Urinary bladder (tissue), 4 donors: ENCODE measurements at places on chromosomes 16 and 17. TPM values are rescaled to one million over a fixed set of nuclear protein-coding genes. Genes with fewer than 3 reads are reported as not detected.

ZNF287 gene
- total RNA-seq = 18.2 TPM

DNA sequence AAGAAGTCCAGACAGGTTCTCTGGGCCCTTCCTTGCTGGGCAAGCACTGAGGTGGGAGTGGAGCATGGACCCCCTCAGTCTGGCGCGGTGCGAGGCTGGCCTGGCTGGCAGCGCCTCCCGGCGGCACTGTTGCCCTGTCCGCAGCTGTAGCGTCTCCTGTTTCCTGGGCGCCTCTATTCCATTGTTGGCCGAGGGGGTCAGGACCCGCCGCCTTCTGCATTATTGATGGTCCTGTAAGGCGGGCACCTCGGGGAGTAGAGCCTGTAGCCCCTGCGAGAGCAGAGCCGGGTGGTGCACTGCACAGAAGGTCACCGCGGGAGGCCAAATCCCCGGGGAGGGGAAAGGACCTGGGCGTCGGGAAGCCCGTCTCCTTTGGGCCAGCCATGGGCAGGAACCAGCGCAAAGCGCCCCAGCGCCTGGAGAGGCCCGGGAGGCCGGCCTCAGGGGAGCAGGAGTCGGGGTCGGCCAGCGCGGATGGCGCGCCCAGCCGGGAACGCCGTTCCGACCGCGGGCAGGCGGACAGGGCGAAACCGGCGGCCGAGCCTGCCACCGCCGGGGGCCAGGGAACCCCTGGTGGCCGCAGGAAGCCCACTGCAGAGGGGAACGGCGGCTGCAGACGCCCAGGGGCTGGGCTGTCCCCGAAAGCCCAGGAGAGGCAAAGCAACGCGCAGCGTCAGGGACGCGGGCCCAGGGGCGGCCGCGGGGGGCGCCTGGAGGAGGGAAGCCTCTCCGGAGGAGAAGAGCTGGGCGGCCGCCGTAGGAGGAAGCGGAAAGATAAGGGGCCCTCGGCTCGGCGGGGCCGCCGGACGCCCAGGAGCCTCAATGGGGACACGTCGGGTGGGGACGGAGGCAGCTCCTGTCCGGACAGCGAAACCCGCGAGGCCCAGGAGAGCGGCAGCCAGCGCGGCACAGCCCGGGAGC, at the start of gene MYO15B:
Gene MYO15B (plus strand): TSS at position 126 of the 921 bp plus-strand sequence. CDS start 258 bp downstream, at position 384.
- DNase-seq = no peak

HS3ST2 gene
- 0.16 TPM for total RNA-seq

ASGR1 gene
- total RNA-seq = 1.7 TPM

GRCh38 chr17:62629556-62630364, 2.3 kb downstream of the MRC2 start:
- DNase-seq = no peak

DNA sequence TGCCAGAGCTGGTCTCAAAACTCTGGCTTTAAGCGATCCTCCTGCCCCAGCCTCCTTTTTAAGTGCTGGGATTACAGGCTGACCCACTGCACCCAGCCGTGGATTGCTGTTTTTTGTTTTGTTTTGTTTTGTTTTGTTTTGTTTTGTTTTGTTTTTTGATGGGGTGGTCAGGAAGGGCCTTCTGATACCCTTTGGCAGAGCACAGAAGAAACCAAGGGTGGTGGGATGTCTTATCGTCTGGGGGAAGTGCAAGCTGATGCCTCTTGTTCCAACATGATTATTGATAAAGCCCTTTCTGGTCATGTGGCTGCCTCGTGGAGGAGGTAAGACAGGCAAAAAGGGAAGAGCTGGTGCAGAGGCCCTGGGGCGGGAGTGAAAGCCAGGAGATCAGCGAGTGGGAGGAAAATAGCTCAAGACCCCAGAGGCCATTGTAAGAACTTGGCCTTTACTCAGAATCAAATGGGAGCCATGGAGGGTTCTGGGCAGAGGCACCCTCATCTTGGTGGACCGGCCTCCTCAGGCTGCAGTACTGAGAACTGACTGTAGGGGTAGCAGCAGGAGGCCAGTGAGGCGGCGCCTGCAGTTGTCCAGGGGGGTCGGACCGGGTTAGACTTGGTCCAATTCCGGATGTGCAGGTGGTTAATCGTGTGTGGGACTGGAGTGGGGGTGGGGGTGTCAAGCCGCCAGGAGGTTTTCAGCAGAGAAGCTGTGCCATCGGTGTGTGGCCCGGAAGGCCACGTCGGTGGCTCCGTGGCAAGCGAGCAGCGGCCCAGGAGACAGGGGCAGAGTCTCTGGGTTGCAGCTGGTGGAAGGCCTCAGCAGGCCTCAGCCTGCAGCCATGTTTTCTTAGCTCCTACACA, 84.4 kb upstream of the GSE1 start:
- no peak for DNase-seq

DNA sequence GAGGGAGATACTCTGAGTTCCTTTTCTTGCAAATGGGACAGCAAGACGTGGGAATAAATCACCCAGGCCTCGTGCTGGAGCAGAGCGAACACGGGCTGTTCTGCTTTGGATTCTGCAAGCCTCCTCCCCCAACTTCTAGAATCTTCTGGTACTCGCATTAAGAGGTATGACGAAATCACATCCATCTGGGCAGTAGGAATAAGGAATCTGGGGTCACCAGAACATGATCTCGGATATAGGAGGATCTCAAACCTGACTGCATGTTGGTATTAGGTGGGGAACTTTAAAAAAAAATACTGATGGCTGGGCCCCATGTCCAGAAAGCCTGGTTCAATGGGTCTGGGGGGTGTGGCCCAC, 49.8 kb upstream of the USP7 start:
- no peak for DNase-seq

DNA sequence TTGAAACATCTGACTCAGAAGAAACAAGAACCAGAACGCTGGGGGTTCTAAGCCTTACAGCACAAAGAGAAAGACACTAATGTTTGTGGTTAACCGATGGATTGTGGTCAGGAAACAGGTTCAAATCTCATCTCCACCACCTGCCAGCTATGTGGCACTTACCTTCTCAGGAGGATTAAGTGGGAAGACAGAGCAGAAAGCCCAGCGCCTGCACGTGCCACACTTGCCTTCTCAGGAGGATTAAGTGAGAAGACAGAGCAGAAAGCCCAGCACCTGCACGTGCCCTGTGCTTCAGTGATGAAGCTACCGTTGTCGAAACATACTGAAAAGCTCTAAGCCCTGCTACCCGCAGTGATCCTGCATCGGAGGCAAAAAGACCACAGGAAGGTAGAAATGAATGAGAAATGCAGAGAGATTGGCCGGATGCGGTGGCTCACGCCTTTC, 90.6 kb downstream of the NXN start:
- no peak for DNase-seq

GRCh38 chr16:77885571-77886295, 97.4 kb downstream of the VAT1L start:
- DNase-seq = no peak

PRDM7 gene
- total RNA-seq = not detected

- no peak for DNase-seq
These were observed 224.3 kb upstream of the EEF2KMT start for GRCh38 chr16:5321930-5322329.

SALL1 gene
- total RNA-seq = 1.0 TPM

GRCh38 chr16:49419862-49420261, 46.3 kb downstream of the C16orf78 start:
- no peak for DNase-seq

FXR2 gene
- total RNA-seq = 26.2 TPM

DNA sequence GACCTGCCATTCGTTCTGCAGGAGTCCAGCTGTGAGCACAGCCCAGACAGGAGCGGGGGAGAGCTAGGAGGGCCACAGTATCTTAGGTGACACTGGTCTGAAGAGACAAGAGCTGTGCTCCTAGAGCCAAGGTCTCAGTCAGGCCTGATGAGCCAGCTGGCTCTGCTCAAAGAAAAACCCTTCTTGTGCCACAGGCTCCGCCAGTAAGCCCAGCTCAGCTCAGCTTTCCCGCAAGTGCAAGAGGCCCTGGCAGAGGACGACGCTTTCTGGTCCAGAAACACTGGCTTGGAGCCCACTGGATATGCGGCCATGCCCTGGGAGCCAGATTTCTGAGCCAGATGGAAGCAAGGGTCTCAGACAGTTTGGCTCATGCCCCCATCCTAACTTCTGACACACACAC, 23.9 kb downstream of the PEMT start:
- no peak for DNase-seq

FBXW10B gene
- total RNA-seq = 1.7 TPM

DNA sequence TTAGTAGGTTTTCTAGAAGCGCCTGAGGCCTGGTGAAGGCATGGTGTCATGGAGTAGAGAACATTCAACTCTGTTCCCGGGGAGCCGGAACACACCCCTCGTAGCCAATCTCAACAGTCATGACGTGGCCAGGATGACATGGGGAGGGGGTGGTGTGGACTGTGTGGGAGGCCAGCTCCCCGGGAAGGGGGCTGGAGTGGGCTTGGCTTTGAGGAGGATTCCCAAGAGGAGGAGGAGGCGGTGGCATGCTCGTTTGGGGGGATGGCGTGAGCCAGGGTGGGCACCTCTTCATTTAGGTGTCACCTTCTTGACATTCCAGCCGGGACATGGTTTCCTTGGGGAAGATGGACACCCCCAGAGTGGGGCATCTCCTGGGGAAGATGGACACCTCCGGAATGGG, 257.5 kb downstream of the SEC14L1 start:
- DNase-seq = no peak

PROCA1 gene
- total RNA-seq = 1.7 TPM

C17orf100 gene
- 1.2 TPM for total RNA-seq

GRCh38 chr17:61469949-61470348, 17.7 kb downstream of the TBX4 start:
- DNase-seq = no peak

- DNase-seq = no peak
These were observed 33.2 kb downstream of the ADGRG5 start for GRCh38 chr16:57575468-57576277.

GRCh38 chr16:67287960-67288359, 8.6 kb downstream of the PLEKHG4 start:
- no peak for DNase-seq

- DNase-seq = no peak
These were observed 99.4 kb downstream of the OR1D5 start for GRCh38 chr17:2964028-2964356.

DNA sequence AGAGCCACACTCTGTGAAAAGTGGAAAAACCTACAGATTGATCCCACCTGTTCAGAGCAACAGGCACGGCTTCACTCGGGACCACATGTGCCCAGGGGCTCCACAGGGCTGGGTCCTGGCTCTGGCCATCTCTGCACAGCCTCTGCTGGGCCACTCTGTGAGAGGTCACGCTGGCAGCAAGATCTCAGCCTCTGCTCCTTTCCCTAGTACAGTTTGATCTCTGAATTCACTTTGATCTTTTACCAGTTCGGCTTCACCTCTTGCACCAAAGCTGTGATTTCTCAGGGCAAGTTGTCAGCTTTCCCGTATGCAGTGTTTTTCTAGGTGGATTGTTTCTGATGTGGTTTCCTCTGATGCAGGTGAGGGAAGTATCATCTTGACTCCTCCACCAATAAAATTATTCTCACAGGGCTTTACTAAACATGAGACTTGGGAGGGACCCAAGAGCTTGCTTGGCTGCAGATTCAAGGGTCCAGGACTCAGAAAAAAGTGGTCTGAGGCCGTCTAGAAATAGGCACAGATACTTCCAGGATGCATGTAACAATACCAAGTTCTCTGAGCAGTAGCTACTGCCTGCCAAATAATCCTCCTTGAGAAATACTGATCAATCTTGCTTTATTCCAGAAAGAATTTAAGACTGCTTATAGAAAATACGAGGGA, 24.0 kb upstream of the ALDH3A1 start:
- DNase-seq = no peak

TUBG2 gene
- 17.3 TPM for total RNA-seq

- no peak for DNase-seq
These were observed 6.1 kb downstream of the KIF19 start for GRCh38 chr17:74332017-74332650.

- no peak for DNase-seq
These were observed 79.1 kb downstream of the RAB11FIP4 start for GRCh38 chr17:31470592-31470991.

GRCh38 chr17:62083651-62084050, 18.6 kb upstream of the MED13 start:
- DNase-seq = no peak
